ENCODE measurements at places on chromosomes 4 and X.

GRCh38 chr4:114277690-114278089 is 298.2 kb upstream of the ARSJ start:
- no peak for DNase-seq

GRCh38 chr4:11259837-11260236 is 168.9 kb downstream of the HS3ST1 start:
- DNase-seq, result no peak

GRCh38 chr4:119240128-119240527 is 27.6 kb downstream of the USP53 start:
- no peak for DNase-seq

DNA sequence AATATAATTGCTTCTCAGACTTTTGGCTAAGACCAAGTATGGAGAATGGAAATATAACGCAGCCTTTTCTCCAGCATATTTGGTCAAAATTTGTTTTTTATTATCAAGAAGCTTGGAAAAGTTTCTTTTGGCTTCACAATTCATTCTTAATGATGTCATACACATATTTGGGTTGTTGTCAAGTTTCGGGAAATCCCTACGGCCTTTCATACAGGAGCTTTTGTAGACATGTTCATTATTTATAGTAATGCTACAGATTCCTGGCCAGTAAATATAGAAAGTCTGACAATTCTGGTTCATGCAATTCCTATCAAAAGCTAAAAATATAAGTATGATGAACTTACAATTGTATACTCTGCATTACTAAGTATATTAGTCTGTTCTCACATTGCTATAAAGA is 112.9 kb downstream of the IRF2 start:
- no peak for DNase-seq

- DNase-seq, result no peak
Measured at GRCh38 chrX:142999199-142999701, 26.5 kb upstream of the SPANXN4 start.

- DNase-seq, result no peak
Measured at GRCh38 chr4:20954541-20954940, 254.3 kb downstream of the PACRGL start.

GRCh38 chrX:135331525-135331924 is 22.2 kb downstream of the ETDC start:
- DNase-seq, result no peak

DNA sequence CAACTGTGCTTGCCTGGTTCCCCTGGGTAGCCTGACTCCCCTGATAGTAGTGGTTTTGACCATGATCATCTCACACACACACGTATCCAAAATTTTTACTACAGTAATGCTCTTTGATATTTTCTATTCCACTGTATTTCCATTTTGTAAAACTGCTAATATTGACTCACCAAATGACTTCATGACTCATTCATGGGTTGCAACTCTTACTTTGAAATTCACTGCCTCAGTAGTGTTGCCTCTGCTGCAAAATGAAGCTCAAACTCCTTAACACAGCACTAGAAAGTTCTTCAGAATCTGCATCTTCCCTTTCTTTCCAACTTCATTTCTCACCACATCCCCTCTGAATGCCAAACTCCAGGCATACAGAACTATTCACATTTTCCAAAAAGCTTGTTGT is 20.3 kb downstream of the QRFPR start:
- DNase-seq, result no peak
